Lower lobe of right lung (tissue), 2 donors: ENCODE measurements at places on chromosomes 6 and 20. TPM values are rescaled to one million over a fixed set of nuclear protein-coding genes. Genes with fewer than 3 reads are reported as not detected.

DNAH8 gene
- 0.03 TPM for total RNA-seq

- no peak for DNase-seq
These were observed 644.3 kb downstream of the HDGFL1 start for GRCh38 chr6:23213651-23214050.

SIRPA gene
- 130 TPM for total RNA-seq

DNA sequence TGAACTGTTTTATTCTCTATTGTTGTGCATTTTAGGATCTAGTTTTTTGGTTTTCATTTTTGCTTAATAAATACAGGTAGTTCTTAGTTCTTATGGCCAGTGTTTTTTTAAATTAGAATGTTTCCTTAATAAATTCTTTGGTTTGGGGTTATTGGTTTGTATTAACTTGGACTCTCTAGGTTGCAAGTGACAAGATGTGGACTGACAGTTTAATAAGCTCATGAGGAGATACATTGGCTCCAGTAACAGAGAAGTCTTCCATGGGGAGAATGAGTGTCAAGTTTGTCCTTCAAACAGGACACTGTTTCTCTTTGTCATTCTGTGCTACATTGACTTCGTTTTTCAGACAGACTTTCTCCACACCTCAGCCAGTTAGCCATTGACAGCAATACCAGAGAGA is 39.7 kb downstream of the SNX9 start:
- no peak for DNase-seq

ARG1 gene
- 4.0 TPM for total RNA-seq

KATNA1 gene
- total RNA-seq: 13.3 TPM

DNA sequence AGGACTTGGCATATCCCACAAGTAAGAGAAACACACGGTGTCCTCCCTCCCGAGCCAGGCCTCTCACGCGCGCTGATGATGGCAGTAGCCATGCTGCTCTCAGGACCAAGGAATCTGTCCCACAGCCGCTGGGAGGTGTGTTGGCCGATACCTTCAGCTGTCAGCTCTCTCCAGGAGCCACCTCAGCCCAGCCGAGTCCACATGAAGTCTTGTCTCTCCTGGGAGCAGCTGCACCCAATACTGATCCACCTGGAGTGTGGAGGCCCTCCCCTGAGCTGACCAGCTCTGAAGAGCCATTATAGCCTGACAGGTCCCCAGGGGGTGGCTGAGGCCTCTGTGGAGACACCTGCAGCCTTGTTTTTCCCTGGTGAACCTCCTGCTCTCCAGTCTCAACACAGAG is 23.8 kb upstream of the NXT1 start:
- no peak for DNase-seq

- DNase-seq: no peak
These were observed 36.3 kb downstream of the TFEB start for GRCh38 chr6:41699063-41699462.

- no peak for DNase-seq
These were observed 88.2 kb upstream of the STXBP5 start for GRCh38 chr6:147116056-147116455.

DNA sequence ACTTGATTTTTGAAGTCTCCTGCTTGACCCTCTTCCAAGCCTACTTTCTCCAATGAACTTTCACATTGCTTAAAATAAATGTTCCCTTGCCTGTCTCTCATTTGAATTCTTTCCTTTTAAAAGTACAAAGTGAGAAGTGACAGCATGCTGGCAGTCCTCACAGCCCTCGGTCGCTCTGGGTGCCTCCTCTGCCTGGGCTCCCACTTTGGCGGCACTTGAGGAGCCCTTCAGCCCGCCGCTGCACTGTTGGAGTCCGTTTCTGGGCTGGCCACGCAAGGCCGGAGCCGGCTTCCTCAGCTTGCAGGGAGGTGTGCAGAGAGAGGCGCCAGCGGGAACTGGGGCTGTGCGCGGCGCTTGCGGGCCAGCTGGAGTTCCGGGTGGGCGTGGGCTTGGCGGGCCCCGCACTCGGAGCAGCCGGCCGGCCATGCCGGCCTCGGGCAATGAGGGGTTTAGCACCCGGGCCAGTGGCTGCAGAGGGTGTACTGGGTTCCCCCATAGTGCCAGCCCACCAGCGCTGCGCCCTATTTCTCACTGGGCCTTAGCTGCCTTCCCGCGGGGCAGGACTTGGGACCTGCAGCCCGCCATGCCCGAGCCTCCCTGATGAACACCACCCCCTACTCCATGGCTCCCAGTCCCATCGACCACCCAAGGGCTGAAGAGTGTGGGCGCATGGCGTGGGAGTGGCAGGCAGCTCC is 31.9 kb downstream of the SERPINB6 start:
- no peak for DNase-seq

PTCRA gene
- 9.8 TPM for total RNA-seq

GRCh38 chr20:41304424-41305079 is 13.0 kb downstream of the ZHX3 start:
- DNase-seq: no peak
